ENCODE measurements at places on chromosomes 13 and 19. TPM values are rescaled to one million over a fixed set of nuclear protein-coding genes. Genes with fewer than 3 reads are reported as not detected.

DNA sequence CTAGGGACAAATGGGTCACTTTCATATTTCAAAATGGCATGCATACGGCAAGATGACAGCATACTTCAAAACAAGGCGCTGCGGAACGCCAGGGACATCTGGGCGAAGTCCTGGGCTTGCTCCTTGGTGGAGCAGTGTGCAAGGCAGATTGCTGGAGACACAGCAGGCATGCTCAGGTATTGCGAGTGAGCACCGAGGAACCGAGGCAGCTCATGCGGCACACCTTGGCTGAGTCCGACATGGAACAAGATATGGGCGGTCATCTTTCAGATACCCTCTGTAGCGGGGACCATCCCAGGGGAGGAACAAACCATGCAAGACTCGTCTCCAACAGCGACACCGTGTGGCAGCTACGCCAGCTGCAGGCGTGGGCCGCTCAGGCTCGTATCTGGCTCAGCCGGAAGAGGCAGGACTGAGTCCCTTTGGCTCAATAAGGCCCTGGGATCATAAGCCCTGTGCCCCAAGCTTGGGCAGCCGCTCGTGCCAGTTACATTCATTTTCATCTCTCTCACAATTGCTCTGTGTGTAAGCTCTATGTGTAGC is 112.4 kb downstream of the NUFIP1 start:
- no peak for DNase-seq

DNA sequence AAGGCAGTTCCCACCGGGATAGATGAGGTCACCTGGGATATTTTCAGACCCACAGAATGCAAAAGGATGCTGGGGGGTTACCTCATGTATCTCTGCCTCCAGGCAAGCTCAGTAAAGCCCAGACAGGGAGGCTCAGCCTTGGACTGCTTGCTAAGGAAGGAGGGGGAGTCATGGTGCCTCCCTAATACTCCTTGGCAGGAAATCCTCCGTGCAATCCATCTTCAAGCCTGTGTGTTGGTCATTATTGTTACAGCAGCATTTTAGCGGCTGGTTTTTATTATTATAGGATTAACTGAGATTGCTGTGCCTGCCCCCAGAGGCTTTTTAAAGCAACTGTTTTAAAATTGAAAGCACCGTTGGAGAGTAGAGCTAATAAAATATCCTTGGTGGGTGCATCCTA is 188.5 kb upstream of the UBL3 start:
- DNase-seq, result no peak

GRCh38 chr19:2542341-2543069 is 66.6 kb downstream of the GADD45B start:
- DNase-seq, result peak; percentile 41

GRCh38 chr13:33263484-33263883 is 22.1 kb downstream of the STARD13 start:
- no peak for DNase-seq

- DNase-seq, result no peak
Observed at GRCh38 chr13:84940167-84940566, 859.1 kb downstream of the SLITRK6 start.

DNA sequence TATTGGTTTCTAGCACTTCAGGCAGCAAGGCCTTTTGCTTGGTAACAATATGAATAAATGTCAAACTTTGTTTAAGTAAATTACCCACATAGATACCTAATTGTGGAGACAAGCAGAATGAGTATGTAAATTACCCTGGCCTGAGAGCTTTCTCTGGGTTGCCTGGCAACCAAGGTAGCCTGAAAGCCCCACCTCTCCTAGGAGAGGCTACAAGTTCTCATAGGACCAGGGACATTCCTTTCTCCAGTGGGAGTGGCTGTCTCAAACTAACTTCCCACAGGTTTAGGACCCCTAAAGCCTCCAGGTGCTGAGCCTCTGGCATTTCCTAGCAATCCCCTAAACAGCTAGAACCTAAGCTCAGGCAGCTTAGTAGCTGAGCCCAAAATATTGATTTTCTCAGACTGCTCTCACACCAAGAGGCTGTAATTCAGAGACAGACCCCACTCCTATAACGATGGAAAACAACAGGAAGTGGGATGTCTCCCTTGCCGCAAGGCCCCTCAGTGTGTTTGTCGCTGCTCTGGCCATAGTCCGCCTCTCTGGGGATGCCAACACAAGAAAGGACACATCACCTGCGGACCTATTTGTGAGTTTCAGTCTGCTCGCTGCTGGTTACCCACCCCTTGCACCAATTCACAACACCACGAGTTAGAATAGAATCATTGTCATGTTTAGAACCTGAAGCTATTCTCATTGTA is 207.3 kb downstream of the DLEU7 start:
- no peak for DNase-seq

- no peak for DNase-seq
Observed at GRCh38 chr19:17671906-17672305, 16.2 kb downstream of the UNC13A start.

DNA sequence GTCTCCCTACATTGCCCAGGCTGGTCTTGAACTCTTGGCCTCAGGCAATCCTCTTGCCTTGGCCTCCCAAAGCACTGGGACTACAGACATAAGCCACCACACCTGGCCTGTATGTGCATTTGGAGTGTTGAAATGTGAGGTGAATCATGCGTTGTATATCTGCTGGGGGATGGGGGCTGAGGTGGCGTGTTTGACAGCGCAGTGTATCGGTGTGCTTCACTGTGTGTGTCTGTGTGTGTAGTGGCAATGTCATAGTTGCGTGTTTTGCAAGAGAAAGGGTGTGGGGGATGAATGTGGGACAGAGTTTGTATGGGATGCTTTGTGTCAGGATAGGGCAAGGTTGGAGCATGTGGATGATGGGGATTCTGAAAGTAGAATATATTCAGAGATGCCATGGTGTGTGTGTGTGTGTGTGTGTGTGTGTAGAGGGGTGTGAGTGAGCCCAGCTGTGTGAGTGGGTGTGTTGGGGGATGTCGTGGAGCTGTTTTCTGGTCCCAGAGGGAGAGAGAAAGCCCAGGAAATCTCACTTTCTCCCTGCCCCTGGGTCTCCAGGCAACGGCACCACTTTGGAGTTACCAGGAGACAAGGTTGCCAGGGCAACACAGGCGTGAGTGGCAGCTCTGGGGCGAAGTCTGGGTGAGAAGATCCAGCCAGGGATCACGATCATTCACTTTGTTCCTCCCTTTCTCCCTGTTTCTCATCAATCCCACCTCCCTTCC is 1.1 kb upstream of the SWSAP1 start:
- no peak for DNase-seq

- DNase-seq, result no peak
Observed at GRCh38 chr13:112252804-112253590, 123.2 kb upstream of the SPACA7 start.

- peak; percentile 85 for DNase-seq
Observed at GRCh38 chr19:15421721-15422260, 3.0 kb upstream of the AKAP8L start.

GRCh38 chr13:75636436-75637180 is 478 bp downstream of the LMO7 start:
- DNase-seq, result peak; percentile 25

- DNase-seq, result no peak
Observed at GRCh38 chr13:104773775-104774174, 1707.6 kb upstream of the SLC10A2 start.

- DNase-seq, result no peak
Observed at GRCh38 chr13:113746143-113746525, 12.9 kb upstream of the TMEM255B start.

GRCh38 chr13:96632536-96633320 is 361.5 kb downstream of the OXGR1 start:
- DNase-seq, result no peak

GRCh38 chr13:93700115-93700514 is 473.5 kb downstream of the GPC6 start:
- DNase-seq, result no peak

GRCh38 chr13:113897161-113897560 is 33.3 kb upstream of the GAS6 start:
- peak; percentile 26 for DNase-seq

DNA sequence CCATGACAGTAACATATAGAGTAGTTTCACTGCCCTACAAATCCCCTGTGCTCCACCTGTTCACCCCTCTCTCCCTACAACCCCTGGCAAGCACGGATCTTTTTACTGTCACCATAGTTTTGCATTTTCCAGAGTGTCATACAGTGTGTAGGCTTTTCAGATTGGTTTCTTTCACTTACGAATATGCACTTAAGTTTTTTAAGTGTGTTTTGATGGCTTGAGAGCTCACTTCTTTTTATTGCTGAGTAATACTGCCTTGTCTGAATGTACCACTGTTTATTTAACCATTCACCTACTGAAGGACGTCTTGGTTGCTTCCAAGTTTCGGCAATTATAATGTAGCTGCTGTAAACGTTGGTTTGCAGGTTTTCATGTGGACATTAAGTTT is 175.1 kb downstream of the ITGBL1 start:
- DNase-seq, result no peak

DNA sequence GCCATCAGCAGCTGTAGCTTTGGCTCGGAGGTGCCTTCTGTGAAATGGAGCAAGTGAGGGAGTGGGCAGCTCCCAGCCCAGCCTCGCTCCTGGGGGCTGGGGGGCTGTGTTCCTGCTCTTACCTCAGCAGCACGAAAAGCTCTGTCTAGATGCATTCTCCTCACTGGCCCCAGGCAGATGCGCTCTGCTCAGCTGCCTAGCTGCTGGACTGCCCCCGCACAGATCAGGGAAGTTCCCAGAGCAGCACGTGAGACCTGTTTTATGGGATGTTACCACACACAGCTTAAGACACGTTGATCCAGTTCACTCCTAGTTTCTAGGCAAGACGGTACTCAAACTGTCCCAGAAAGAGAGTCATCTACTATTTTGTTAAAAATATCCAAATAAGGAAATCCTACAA is 13.6 kb downstream of the LCP1 start:
- DNase-seq, result no peak

- DNase-seq, result no peak
Observed at GRCh38 chr19:5563008-5563431, 4.7 kb downstream of the TINCR start.

DNA sequence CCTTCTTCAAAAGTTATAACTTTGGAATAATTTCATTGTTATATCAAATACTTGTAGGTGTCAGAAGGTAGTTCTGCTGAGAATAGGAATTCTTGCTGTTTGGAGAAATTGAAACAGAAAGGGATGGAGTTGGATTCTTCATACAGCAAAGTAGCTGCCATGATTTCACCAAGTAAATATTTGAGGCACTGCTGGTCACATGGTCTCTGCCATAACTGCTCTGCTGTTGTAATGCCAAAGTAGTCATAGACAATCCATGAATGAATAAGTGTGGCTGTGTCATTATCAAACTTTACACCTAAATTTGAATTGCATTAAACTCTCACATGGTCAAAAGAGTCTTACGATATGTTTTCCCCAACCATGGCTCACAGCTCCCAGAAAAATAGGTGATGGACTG is 308.6 kb downstream of the GPC6 start:
- DNase-seq, result no peak

- DNase-seq, result no peak
Observed at GRCh38 chr19:17127671-17128070, 52.1 kb downstream of the MYO9B start.

GRCh38 chr13:80633251-80633650 is 292.3 kb upstream of the SPRY2 start:
- no peak for DNase-seq

GRCh38 chr13:43732726-43733125 is 54.0 kb downstream of the ENOX1 start:
- no peak for DNase-seq

GRCh38 chr13:107203146-107203847 is 635.4 kb upstream of the ARGLU1 start:
- no peak for DNase-seq

- peak; percentile 30 for DNase-seq
Observed at GRCh38 chr19:30743011-30743410, 370.8 kb downstream of the ZNF536 start.

GRCh38 chr19:49324801-49325576 is at the start of gene SLC6A16:
Gene SLC6A16, minus strand, starts transcription at chr19:49325191. Its CDS starts 13,844 bp downstream, at chr19:49311347.
- DNase-seq, result no peak

DNA sequence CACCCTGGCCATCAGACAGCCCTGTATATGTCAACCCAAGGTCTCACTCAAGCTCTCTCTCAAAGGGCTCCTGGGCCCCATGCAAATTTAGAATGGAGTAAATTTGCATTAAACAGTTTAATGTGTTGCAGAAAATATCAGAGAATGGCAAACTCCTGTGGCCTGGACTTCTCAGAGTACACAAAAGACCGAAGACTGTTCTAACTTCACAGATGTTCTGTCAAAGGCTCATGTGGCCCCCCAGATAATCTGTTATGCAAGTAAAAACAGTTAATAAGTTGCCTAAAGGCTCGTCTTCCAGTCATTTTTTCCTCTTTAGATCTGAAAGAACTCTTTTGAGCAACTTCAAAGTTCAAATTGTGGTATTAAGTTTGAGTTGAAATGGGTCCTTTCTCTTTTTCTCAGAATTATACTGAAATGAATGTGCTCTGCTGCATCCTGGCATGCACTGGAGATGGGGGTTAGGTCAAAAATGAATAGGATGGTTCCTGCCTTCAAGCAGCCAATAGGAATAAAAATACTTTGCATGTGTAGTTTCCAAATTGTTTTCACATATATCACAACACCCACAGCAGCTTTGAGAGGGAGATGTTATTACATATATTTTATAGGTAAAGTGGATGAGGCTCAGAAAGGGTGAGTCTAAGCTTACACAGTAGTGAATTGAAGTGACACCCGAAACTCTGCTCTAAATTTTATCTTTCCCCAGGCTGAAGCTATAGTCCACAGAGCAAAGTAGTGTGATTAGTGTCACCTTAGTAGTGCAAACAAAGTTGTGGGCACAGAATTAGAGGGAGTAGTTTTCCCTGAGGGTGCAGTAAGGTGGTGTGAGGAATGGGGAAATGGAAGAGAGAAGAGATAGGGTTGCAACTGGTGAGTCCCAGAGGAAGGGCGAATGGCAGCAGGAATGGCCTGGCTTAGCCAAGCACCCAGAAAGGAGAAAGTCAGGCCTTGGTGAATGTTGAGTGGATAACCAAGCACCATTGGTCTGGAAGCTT is 205.0 kb upstream of the RFC3 start:
- DNase-seq, result no peak

GRCh38 chr19:57664269-57665127 is 4.2 kb upstream of the ZSCAN4 start:
- peak; percentile 80 for DNase-seq

GRCh38 chr19:11100049-11100448 is 10.8 kb downstream of the LDLR start:
- DNase-seq, result no peak

- DNase-seq, result no peak
Observed at GRCh38 chr19:57110592-57111328, 9.0 kb upstream of the USP29 start.

GRCh38 chr19:43664018-43664417 is 6.0 kb downstream of the PLAUR start:
- DNase-seq, result no peak

POMP gene
- total RNA-seq, result 113 TPM

ZNF296 gene
- total RNA-seq, result 0.20 TPM

DENND1C gene
- 0.87 TPM for total RNA-seq

ZNF333 gene
- total RNA-seq, result 7.3 TPM

TEX101 gene
- not detected for total RNA-seq

DACH1 gene
- total RNA-seq, result 3.5 TPM

ADGRE3 gene
- not detected for total RNA-seq

CEACAM20 gene
- total RNA-seq, result not detected

LILRB3 gene
- total RNA-seq, result 4.3 TPM

AZU1 gene
- total RNA-seq, result not detected

GAS6 gene
- total RNA-seq, result 210 TPM

CGB8 gene
- total RNA-seq, result not detected

Data from left ventricle myocardium superior (tissue), 1 donor.